ENCODE measurements at places on chromosomes 4 and X. TPM values are rescaled to one million over a fixed set of nuclear protein-coding genes. Genes with fewer than 3 reads are reported as not detected.
A peak's percentile ranks its signal among the peaks of the same experiment; 100 is the strongest.

Gene DDIT4L
- total RNA-seq: 10.2 TPM

Gene GPRASP1
- 2.1 TPM for total RNA-seq

Gene PNMA6F
- total RNA-seq: not detected

Gene MRFAP1
- total RNA-seq: 83.2 TPM

DNA sequence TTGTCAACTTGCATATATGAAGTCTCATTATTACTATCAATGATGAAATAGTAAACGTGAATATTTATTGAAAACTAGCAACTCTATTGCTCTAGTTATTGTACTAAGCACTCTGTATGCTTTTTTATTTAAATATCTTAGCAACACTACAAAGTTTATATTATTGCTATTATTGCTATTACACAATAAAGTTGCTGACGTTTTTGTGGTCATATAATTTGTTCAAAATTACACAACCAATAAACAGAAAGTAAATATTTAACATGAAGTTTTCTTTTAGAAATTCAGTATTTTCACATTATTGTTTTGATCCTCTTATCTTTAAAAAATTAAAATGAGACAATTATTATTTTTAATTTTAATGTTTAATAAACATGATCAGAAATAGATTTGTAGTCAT is 1521.1 kb upstream of the PCDH7 start:
- no peak for DNase-seq

DNA sequence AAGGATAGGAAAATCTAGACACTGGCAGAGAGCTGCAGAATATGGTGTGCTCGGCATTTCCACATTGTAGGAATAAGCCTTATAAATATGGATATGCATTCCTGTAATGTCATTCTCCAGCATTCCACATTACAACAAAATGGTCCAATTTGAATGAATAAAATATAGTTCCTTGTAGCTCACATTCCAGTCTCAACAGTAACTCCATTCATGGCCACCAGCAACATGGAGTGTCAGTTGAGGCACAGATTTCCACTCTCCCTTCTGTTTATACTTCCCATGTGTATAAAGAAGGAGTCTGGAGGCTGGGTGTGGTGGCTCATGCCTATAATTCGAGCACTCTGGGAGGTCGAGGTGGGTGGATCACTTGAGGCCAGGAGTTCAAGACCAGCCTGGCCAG is 84.5 kb downstream of the AASDH start:
- no peak for DNase-seq

DNA sequence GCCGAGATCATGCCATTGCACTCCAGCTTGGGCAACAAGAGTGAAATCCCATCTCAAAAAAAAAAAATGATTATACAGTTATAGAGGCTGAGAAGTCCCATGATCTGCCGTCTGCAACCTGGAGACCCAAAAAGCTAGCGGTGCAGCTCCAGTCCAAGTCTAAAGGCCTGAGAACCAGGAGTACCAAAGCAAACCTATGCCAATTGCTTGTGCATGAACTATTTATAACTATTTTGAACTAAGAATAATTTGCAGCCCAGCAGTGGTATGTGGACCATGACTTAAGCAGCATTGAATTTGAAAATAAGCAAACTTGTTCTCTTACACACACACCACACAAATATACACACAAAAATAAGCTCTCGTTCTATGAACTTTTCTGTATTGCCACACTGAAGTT is 51.8 kb downstream of the TASL start:
- no peak for DNase-seq

DNA sequence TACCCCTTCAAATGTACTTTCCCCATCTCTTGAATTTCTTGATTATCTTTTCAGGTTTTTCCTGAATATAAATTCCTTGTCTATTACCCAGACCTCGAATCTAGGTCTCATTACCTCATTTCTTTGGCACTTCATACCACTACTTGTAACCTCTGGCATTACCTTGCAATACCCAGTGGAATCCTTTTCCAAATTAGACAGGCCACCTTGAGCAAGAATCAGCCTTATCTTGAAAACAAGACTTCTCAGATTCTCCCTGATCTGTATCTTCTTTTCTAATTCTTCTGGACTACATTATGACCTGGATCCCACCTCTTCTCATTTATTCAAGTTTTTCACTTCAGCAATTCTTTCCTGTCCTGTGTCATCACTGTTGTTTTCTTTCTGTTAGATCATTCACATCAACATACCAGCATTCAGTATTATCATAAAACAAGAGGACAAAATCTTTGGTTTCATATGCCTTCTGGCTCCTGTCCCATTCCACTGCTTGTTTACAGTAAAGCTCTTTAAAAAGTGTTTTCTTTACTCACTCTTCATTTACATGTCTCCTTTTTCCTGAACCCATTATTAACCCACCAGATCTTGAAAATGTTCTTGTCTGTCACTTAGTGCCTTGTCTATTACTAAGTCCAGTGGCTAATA is 275.6 kb upstream of the HS3ST1 start:
- DNase-seq: no peak

- DNase-seq: no peak
Observed at GRCh38 chrX:25337841-25338240, 322.1 kb upstream of the ARX start.

- DNase-seq: no peak
Observed at GRCh38 chrX:150163956-150164726, 199.0 kb upstream of the MAMLD1 start.

GRCh38 chrX:1181170-1181569 is 31.3 kb downstream of the CRLF2 start:
- no peak for DNase-seq

- DNase-seq: peak; percentile 57
Observed at GRCh38 chrX:70196961-70197720, 19.9 kb downstream of the DGAT2L6 start.

DNA sequence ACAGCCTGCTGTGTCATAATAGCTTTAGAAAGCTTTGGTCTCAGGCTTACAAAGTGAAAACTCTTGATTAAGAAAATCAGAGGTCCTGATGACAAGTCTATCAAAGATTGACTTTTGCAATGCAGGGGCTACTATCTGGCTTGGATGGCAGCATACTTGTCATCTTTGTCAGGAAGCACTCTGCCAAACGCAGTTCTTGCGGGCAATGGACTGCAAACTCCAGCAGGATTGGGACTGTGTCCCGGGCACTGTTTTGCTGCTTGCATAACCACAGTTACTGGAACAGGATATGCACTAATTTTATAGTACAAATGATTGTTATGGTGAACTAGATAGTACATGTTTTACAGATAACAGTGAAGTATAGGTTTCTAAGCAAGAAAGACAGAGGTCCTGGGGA is 185.6 kb downstream of the IQCM start:
- no peak for DNase-seq

- DNase-seq: peak; percentile 54
Observed at GRCh38 chrX:140572724-140573123, 67.9 kb upstream of the SOX3 start.

- DNase-seq: no peak
Observed at GRCh38 chr4:78410676-78411075, 140.9 kb upstream of the ANXA3 start.

DNA sequence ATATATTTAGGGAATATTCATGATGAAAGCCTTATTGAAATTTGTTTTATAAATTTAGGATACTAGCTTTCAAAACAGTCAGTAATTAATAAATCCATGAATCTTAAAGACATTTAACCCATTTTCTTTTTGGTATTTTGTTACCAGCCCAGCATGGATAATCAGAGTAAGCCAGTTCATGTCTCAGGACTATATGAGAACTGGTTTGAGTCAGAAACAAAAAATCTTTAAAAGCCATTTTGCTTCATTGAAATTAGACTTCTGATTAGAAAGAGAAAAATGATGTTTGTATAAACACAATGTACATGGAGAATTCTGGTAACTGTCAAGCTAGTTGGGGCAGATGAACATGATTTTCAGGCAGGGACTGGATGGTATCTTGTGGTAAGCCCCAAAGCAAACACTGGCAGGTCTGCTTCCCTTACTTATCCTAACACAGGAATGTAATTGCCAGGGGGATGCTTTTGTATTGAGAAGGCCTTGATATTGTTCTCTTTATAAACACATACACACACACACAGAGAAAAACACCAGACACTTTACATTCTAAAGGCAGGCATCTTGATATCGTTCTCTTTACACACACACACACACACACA is 9.4 kb downstream of the ARHGAP10 start:
- DNase-seq: no peak

- peak; percentile 65 for DNase-seq
Observed at GRCh38 chr4:47913861-47914219, 543 bp downstream of the NFXL1 start.

Data from H7 (cell line).